Stomach (tissue), 19 donors: ENCODE measurements at places on chromosomes 5 and 9. TPM values are rescaled to one million over a fixed set of nuclear protein-coding genes. Genes with fewer than 3 reads are reported as not detected.

DNA sequence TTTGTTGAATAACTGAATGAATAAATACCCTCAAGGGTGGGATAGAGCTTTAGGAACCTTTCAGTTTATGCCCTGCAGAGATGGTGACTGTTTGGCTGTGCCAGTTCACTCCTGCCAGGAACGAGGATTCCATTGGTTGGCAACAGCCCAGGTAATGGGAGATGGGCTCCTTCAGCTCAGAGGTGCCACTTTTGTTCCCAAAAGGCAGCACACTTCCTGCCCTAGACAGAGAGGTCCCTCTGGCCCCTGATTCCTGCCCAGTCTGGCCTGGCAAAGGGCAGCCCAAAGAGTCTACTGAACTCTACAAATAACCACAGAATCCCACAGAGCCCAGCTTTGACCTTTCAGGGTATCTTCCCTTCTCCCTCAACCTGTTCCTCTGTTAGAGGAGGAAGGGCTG is 1.6 kb downstream of the C9orf152 start:
- DNase-seq = peak; percentile 70

DNA sequence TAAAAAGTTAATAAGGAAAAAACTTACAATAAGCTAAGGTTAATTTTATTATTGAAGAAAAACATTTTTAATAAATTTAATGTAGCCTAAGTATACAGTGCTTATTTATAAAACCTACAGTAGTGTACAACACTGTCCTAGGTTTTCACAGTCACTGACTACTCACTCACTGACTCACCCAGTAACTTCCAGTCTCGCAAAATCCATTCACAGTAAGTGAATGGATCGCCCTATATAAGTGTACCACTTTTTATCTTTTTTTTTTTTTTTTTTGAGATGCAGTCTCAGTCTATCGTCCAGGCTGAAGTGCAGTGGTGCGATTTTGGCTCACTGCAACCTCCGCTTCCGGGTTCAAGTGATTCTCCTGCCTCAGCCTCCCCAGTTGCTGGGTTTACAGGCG is 47.7 kb downstream of the FNIP1 start:
- no peak for DNase-seq

DNA sequence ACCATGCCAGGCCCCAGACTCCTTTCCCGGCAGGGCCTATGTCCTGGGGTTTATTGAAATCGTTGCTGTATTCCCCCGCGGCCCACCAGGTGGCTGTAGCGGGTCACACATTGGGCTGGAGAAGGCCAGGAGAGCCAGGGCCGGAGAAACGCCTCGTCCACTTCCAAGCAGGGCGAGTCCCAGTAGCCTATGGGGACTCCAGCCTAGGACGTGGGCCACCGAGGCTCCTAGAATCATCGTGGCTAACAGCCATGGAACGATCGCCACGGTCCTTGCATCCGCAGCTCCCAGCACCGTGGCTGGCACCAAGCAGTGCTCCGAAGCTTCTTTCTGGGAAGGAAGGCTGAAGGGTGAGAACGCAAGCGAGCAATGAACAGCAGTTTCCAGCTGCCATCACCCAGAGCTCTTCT is 87.7 kb downstream of the ENTREP1 start:
- DNase-seq = peak; percentile 86

DNA sequence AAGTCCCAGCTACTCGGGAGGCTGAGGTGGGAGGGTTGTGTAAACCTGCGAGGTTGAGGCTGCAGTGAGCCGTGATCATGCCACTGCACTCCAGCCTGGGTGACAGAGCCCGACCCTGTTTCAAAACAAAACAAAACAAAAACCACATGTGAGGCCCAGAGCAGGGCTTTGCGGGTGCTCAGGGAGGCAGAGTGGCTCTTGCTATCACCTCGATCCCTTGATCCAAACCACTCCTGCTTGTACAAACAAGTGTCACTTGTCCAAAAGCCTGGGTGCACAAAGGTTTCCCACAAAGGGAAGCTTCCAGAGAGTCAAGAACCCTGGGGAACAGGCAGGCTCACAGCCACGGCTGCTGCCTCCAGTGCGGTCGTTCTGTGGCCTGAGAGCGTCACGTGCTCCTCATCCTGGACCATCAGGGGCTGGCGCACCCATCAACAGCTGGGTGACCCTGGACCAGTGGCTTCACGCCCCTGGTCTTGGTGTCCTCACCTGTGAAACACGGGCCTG is 162.7 kb downstream of the C9orf50 start:
- DNase-seq = peak; percentile 78

GRCh38 chr9:129481810-129482511 is 138.9 kb downstream of the C9orf50 start:
- no peak for DNase-seq

GRCh38 chr9:114089206-114089840 is 9.8 kb downstream of the KIF12 start:
- no peak for DNase-seq

DNA sequence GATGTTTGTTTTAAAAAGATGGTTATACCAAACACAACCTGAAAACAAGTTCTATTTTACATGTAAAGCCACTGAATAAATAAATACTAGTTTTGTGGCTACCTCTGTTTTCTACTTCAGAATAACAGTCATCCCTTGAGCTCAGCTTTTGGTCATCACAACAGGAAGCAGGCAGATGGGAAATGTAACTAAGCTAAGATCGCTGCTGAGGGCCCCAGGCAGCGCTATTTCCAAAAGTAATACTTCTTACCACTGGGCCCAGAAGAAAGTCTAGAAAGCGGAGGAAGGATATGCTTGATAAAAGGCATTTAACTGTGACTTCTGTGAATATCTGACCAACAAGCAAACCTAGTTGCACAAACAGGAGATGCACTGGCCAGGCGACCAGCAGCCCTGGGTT is 61.4 kb downstream of the SERINC5 start:
- peak; percentile 41 for DNase-seq

GRCh38 chr5:165325221-165325620 is 1819.8 kb downstream of the MAT2B start:
- no peak for DNase-seq

GRCh38 chr9:95077053-95077765 is 240.3 kb downstream of the FANCC start:
- peak; percentile 25 for DNase-seq

GRCh38 chr9:130333712-130334062 is 68.1 kb downstream of the HMCN2 start:
- no peak for DNase-seq

DNA sequence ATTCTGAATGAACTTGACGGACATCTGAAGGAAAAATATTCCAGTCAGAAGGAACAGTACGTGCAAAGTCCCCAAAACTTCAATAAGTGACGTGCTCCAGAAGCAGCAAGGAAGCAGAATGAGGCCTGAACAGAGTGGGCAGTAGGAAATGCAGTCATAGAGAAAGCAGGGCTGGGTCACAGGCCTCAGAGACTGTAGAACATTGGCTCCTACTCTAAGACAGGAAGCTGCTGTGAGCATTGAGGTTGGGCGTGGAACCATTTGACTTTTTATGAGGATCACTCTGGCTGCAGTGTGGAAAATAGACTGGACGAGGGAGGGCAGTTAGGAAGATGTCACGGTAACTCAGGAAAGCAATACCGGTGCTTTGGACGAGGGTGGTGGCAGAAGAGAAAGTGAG is 64.0 kb downstream of the DOCK8 start:
- DNase-seq = peak; percentile 27

DNA sequence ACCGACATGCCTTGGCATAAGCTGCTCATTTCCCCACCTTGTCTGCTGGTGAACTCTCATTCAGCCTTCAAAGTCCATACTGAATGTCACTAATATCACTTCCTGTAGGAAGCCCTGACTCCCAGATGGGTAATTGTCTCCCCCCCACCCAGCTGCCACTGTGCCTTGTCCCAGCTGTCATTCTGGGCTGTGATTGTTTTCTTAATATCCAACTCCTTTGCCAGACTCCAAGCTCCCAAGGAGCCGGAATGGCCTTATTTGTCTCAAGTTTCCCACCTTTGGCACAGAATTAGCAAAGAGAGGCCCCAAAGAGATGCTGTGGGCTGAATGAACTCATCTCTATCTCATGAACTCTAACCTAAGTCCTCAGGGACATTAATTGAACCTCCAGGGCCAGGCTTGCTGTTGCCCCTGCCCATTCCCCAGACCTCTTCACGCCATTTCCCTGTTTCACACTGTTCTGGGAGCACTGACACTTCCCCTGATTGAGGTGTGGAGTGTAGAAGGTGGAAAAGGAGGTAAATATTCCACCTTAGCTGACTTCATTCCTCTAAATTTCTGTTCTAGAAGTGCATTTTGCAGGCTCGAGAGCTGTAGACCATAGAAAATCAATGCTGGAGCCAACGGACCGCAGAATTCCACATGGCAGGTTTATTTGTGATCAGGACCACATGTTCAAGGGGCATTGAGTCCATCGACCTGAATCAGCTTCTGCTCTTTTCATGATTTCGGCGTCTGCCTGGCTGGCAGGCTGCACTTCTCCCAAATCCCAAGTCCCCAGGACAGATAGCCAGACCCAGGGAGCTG is 4.9 kb upstream of the SH3PXD2B start:
- DNase-seq = no peak

DNA sequence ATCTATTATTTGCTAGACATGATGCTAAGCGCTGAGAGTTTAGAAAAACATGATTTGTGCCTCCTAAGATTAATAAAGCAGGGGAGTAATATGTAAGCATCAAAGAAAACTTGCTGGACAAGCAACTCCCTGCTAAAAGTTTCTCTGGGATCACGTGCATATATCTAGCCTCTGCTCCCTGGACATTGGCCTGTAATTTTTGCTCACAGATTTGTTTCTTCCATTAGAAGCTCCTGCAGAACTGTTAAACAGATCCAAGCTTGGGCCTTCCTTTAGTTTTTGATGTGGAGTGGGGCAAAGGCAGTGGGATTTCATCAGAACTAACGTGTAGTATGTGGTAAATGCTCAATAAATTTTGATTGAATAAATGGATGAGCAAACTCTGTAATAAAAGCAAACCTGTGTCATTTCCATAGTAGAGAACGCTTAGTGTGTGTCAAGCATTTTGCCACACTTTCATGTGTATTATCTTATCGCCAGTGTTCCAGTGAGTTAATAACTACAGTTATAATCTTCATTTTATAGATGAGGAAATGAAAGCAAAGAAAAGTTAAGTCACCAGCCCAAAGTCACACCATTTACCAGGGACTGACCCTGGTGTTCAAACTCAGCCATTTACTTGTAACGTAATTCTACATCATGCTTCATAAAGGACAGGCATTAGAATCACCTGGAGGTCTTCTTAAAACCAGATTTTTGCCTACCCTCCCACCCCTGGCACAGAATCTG is 100.3 kb downstream of the PCSK5 start:
- no peak for DNase-seq

GRCh38 chr9:35683323-35683722 is 6.4 kb downstream of the TPM2 start:
- no peak for DNase-seq

DNA sequence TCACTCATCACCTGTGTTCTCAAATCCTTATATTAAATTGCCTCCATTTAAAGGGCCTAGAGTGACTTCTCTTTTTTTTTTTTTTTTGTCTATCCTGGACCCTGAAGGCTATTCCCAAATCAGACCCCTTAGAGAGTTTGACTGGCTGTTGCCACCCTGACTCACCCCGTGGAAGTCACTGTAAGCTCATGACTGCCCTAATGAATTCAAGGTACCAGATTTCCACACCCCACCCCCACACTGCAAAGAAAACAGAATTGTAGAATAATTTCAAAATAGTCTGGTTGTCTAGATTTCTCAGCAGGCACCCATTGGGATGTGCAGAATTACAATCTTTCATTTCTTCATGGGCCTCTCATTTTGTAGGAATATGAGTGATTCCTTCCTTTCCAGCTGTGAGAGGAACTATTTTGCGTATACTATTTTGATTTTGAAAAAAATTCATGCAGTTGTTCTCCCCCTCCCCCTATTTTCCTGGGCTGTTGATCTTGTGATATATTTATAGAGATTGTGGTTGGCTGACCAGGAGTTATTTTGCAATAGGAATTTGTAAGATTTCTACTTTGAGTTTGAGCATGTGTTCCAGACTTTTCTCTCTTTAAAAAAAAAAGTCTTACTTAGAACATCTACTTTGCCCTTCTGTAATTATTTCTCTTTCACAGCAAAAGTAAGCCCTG is 79.1 kb downstream of the ZNF618 start:
- DNase-seq = no peak

- DNase-seq = peak; percentile 5
These were observed 1281.2 kb upstream of the NUDT12 start for GRCh38 chr5:104843822-104844221.

- DNase-seq = no peak
These were observed 20.4 kb upstream of the CEP72 start for GRCh38 chr5:591746-592145.

DNA sequence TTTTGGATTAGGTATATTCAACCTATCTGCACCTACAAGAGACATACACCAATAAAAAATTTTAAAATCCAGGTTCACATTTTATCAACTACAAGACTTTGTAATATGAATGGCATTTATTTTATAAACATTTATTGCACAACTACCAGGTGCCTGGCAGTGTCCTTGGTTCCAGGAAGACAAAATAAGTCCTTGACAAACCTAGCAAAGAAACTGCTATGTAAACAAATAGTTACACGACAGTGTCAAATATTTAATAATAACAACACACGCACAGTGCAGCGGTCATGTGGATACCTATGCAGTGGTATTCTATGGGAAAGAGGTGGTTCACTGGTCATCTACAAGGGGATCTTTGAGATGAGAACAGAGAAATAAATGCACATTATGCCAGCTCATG is 120.7 kb downstream of the MYO10 start:
- peak; percentile 30 for DNase-seq

GRCh38 chr9:120324996-120325642 is 254.8 kb downstream of the CDK5RAP2 start:
- DNase-seq = no peak

DNA sequence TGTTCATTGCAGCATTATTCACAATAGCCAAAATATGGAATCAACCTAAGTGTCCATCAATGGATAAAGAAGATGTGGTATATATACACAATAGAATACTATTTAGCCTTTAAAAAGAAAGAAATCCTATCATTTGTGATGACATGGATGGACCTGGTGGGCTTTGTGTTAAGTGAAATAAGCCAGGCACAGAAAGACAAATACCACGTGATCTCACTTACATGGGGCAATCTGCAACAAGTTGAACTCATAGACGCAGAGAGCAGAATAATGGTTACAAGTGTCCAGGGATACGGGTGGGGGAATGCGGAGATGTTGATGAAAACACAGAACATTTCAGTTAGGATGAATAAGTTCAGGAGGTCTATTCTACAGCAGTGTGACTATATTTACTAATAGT is 66.4 kb upstream of the ALDH1B1 start:
- DNase-seq = no peak

The SLC45A2 gene
- not detected for total RNA-seq

The FAT2 gene
- not detected for total RNA-seq

The ADCY2 gene
- 7.5 TPM for total RNA-seq

The PCDHB5 gene
- 1.8 TPM for total RNA-seq

The ATP6V0E1 gene
- 133 TPM for total RNA-seq

The SPATA31C1 gene
- not detected for total RNA-seq

The NMUR2 gene
- 0.37 TPM for total RNA-seq

The SMAD5 gene
- total RNA-seq = 29.2 TPM

The OR1L8 gene
- total RNA-seq = not detected

The STK32A gene
- total RNA-seq = 1.2 TPM

The ALDOB gene
- total RNA-seq = 3.5 TPM
